ENCODE measurements at places on chromosomes 12 and 14.

DNA sequence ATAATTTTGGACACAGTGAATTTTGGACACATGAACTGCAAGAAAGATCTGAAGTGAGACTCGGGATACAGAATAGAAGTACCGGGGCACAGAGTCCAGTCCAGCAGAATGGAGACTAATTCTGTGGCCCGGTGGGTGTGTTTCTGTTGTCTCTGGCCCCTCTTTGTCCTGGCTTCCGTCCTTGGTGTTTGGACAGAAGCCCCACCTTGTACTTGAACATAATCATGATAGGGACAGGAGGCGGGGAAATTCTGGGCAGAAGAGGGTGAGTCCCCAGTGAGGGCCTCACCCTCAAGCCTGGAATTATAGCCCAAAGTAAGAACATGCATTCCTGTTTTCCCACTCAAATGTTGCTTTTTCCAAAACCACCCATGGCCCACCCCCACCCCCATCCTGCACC lies 39.9 kb downstream of the TNFAIP2 start:
- DNase-seq, result no peak

DNA sequence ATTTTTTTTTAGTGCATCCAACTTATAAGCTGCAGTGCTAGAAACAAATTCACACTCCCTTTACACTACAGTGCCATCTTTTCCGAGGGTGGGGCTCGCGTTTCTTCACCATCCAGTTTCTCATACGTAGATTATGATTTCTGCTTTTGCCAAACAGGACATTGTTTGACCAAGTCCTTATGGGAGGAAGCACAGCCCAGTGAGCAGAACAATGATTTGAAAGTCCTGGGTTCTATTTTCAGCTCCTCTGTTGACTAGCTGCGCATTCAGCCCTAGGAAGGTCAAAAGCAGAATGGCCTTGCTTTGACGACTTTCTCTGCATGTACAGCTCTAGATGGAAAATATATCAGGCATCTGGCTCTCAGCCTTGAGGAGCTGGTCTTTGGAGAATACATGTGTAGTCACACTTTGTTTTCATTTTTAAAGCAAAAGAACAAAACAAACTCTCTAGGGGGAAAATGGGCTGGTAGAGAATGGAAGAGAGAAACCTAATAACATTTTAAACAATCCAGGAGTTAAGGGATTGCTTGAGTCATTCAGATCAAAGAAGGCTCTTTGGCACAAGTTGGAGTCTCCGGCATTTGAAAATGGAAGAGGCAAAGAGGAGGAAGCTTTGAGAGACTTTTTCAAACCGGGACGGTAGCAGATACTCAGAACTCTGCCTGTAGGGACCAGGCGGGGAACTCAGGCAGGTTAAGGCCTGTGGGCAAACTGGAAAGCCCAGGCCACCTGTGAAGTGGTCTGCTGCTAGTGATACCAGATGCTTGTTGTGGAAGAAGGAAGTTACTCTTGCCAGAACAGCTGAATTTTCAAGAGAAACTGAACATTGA lies 257.3 kb upstream of the PLEKHG7 start:
- DNase-seq, result no peak

GRCh38 chr14:75283833-75284563 lies 5.4 kb downstream of the FOS start:
- no peak for DNase-seq

GRCh38 chr12:68912916-68913315 lies 20.1 kb downstream of the CPM start:
- DNase-seq, result no peak
